IPS DF 19.7 (cell line): ENCODE measurements at places on chromosomes 6 and 20.

DNA sequence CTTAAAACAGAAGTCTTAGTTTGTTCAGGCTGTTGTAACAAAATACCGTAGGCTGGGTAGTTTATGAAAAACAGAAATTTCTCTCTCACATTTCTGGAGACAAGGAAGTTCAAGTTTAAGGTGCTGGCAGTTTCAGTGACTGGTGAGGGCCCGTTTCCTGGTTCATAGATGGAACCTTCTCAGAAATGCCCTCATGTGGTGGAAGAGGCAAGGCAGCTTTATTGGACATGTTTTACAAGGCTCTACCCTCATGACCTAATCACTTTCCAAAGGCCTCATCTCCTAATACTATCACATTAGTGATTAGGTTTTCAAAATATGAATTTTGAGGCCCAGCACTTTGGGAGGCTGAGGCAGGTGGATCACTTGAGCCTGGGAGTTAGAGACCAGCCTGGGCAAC is 2.4 kb downstream of the HEBP2 start:
- no peak for DNase-seq

GRCh38 chr6:156994215-156995076 is 217.3 kb downstream of the ARID1B start:
- DNase-seq: no peak

- no peak for DNase-seq
These were observed 42.3 kb upstream of the OCSTAMP start for GRCh38 chr20:46592580-46593362.

DNA sequence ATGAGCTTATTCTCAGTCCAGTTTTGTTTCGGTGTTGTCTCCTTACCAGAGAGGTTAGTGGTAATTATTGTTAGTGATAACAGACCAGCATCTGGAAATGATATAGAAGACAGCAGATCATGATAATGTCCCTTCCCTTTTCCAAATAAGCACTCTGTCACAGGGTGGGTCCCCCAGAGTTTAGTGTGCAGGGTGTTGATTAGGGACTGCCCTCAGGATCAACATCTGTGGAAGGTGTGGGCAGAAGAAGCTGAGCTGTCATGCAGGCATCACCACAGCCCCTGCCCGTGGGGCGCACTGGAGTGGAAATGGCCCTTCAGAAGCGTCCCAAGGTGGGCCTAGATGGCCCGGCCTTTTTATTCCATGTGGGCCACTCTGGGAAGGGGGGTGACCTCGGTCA is 67.6 kb upstream of the DTNBP1 start:
- DNase-seq: no peak

- DNase-seq: no peak
These were observed 16.4 kb upstream of the STX16 start for GRCh38 chr20:58634521-58635278.

DNA sequence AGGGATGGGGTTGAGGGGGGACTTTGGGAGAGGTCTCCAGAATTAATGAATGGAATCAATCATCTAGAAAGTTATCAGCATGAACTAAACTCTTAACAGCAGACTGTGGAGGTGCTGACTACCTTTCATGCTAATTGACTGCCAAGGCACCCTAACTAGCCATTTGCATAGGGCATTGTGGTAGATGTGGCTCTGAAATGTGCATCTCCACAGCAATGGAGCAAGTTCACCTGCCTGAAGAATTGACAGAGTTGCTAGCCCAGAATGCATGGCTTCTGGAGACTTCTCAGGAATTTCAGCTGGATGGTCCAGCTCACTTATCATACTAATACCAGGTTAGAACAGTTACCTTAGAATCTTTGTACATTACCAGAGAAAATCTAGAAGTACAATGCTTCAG is 745.6 kb downstream of the KIF16B start:
- DNase-seq: no peak

GRCh38 chr6:108434222-108434621 is 126.5 kb upstream of the FOXO3 start:
- no peak for DNase-seq

GRCh38 chr6:149696901-149697300 is 21.0 kb downstream of the LATS1 start:
- DNase-seq: no peak

DNA sequence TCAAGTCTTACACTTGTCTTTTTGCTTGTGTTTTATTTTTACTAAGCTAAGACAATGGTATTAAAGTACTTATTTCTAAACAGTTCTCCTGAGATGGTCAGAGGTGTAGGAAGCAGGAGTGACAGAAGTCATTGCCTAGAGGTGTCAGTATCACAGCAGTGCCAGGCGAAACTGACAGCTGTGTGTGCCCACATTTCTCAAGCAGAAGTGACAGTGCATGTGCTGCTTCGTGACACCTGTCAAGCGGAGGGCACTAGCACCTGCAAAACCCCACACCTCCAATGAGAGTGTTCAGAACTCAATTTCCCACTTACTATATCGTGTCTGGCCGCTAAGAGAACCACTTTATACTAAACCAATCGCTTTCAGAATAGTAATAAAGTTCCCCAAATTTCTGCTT is 82.8 kb downstream of the SLC23A2 start:
- DNase-seq: no peak

DNA sequence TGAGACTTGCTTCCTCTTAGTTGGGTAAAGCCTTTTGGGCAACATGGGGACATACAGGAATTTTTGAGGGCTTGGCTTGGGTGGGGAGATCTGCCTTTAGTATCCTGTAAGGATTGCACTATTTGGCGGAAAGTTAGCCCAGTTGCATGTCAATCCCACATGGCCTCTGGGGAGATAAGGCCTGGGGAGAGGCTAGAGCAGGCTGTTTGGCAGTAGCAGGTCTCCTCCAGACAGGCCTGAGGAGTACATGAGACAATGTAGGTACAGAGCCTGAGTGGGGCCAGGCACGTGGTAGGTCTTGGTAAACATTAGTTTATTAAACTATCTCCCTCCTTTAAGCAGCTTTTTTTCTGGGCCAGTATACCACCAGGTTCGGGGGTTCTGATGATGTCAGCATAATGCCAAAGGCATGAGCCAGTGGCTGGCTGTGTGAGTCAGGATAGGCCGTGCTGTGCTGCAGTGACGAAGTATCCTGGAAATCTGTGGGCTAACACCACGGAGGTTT is 147.9 kb downstream of the VEGFA start:
- no peak for DNase-seq

DNA sequence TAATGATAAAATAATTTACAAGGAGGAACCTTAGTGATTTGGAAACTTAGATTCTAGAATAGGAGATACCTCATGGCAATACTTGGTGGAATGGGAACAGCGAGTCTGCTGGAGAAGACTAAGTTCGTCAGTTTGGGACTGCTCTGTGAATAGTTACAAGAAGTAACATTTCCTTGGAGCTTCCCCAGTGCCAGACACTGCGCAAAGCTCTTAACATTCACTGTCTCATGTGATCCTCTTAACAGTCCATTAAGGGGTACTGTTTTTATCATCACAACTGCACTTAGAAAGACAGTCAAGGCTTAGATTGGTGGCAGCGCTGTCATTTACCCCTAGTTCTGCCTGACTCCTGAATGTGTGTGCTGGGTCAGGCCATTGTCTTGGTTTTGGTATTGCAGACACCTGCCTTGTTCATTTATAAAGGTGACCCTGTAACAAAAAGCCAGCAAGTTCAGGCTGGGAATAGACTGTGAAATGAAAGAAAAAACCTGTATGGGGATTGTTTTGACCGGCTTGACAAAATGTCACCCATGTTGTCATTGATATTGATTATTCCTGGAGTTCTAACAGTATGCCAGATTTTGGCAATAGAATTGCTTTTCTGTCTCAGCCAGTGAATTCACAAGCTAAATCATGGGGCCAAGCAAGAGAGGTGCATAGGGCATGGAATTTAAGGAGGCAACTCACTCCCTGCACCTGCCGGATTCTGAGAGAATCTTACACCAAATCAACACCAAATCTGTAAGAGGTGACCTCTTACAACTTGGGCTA is 118.4 kb downstream of the SASH1 start:
- no peak for DNase-seq

GRCh38 chr6:32332433-32332832 is 39.3 kb downstream of the TSBP1 start:
- DNase-seq: no peak

DNA sequence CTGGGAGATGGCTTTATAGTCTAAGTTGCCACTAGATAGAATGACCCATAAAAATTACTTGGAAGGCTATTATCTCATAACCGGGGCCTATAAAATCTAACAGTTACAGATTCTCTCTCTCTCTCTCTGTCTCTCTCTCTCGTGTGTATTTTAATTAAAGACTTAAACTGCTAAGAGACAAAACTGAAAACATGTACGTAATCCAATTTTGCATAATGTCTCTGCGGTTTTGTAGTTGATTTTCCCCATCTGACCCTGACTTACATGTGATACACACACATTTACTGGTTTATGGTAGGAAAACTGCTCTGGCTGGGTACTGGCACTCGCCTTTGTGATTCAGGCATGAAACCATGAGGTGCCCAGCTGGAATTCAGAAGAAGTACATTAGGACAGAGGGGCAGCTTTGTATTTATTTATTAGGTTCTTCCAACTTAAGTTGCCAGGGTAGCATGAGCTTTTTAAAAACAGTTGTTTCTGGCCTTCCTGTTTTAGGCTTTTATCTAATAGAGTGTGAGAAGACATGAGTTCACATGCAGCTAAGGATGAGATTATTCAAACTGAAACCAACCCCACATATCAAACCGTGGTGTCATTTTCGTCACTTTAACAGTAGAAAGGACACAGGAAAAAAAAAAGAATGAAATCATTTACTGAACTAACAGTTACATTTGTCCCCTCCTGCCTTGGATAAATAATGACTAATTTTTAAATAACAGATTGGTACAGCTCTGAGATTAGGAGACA is 182.5 kb downstream of the GMPR start:
- DNase-seq: no peak

- DNase-seq: no peak
These were observed 25.7 kb upstream of the IRF4 start for GRCh38 chr6:365835-366234.

DNA sequence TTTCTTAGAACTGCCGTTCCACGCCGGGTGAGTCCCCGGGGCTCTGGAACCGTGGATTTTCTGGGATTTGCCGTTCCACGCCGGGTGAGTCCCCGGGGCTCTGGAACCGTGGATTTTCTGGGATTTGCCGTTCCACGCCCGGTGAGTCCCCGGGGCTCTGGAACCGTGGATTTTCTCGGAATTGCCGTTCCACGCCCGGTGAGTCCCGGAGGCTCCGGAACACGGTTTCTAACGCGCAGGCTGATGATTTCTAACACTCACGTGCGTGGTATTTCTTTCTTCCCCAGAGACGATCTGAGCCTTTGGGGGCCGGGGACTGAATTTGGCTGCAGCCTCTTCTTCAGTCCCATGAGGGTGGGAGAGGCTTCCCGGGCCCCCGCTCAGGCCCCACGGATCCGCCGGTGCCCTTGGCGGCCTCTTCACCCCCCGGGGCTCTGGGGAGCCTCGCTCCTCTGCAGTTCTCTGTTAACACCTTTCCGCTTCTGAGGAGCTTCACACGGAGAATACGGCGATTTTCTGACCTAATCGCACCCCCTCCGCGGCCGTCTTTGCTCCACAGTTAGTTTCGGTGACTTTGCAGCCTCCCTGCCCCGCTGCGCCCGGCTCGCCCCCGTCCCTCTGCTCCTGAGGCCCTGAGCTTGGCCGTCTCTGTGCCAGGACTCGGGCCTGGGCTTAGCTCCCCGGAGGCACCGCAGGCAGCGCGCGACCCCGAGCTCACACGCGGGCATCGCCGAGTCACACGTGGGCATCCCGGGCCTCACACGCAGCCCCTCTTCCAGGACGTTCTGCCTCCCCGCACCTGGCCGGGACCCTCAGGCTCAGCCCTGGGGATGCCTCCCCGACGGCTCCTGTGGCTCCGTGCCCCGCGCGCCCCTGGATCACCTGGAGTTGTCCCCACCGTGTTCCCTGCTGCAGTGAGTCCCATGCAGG is 7.2 kb upstream of the KIF25 start:
- DNase-seq: no peak

- DNase-seq: no peak
These were observed 500.2 kb downstream of the TENT5A start for GRCh38 chr6:81252231-81252630.

DNA sequence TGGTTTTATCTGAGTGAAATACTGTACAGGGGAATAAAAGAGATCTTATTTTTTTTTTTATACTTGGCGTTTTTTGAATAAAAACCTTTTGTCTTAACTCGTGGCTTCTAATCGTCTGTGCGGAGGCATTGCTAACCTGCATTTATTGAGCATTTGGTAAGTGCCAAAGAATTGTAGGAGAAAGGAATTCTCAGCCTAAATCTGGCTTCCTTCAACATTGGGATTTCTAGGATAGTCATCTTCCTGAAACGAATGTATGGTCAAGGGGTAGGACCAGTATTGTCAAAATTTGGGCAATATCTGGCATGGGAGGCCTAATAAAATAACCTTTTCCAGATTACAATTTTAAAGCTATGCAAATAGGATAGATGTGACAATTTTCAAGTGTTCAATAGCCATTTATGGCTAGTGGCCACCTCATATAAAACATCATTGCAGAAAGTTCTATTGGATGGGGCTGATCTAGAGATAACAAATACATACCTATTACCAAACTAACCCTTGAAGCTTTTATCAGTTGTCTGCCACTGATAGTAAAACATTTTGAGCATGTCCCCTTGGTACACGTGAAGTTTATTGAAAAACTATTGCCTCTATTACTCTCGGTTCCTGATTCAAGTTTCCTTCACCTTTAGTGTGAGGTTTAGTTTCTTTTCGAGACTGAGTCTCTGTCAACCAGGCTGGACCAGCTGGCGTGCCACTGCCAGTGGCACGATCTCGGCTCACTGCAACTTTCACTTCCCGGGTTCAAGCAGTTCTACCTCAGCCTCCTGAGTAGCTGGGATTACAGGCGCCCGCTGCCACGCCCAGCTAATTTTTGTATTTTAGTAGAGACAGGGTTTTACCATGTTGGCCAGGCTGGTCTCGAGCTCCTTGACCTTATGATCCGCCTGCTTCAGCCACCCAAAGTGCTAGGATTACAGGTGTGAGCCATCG is 5.6 kb downstream of the PIM1 start:
- no peak for DNase-seq

- no peak for DNase-seq
These were observed 8.7 kb downstream of the UBR2 start for GRCh38 chr6:42572523-42572922.

DNA sequence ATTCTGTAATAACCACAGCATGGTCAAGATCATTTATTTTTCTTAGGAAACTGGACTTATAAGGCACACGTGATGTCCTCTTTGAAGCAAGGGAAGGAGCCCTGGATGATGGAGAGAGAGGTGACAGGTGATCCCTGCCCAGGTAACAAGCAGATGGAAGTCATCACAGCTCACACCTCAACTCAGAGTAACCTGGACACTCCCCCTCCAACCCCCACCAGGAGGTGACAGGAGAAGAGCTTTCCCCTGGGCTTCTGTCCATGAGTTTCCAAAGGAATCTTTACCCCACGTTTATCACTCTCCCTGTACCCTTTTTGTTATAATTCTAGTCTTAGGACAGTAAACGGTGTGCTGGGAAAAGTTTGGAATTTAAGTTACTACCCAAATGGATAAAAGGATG is 28.4 kb downstream of the ZNF334 start:
- no peak for DNase-seq

- no peak for DNase-seq
These were observed 122.6 kb upstream of the FERMT1 start for GRCh38 chr20:6245436-6245835.

- no peak for DNase-seq
These were observed 98.7 kb upstream of the LAMA2 start for GRCh38 chr6:128784266-128784665.

GRCh38 chr20:6863798-6864201 is 96.3 kb downstream of the BMP2 start:
- no peak for DNase-seq
